IPS DF 19.7 (cell line): ENCODE measurements at places on chromosomes 11 and 22.

DNA sequence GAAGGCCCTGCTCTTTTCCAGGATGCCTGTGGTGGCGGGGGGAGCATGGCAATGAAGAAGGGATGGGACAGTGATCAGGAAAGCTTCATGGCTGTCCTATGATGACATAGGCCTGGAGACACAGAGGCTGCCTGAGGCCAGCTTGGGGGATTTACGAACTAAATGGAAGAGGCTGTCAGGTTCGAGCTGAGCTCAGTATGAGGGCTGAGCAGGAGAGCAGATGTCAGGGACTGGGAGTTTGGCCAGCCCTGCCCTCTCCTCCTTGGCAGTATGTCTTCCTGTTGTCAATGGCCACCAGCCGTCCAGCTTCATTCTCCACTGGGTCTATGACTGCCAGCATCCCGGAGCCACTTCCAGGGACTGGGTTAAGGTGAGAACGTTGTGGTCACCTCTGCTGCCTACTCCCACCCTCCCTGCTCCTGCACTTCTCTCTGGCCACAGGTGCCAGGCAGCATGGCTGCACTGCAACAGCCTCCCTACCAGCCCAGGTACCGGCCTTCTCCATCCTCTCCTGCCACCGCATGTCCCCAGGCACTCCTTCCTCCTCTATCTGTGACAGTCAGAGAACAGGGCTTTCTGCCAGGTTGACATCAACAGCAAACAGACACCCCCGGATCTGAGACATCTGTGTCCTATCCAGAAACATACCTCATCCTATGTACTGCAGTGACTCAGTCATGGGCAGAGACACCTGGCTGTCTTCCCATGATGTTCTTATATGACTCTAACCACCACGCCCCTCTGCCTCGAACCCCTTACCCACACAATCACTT is 75.1 kb downstream of the KIRREL3 start:
- no peak for DNase-seq

DNA sequence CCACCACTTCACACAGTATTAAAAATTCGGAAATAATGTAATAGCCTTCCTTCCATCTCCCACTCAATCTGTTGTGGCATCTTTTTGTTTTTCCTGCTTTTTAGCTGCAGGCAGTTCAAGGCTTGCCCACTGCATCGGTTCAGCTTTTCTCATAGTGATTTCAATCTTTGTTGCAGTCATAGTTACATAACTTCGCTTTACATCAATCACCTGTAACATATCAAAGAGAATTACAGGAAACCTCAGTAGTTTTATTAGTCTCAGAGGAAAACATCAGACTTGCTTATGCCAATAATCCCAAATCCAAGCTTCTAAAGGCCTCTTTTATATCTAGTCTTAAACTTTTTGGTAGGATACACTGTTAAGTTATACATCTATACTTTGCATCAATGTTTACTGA is 20.5 kb downstream of the CHORDC1 start:
- no peak for DNase-seq

- DNase-seq, result no peak
These were observed 6.9 kb upstream of the TIMP3 start for GRCh38 chr22:32794449-32795213.

GRCh38 chr11:120581313-120581712 is 69.8 kb downstream of the GRIK4 start:
- DNase-seq, result no peak

- DNase-seq, result no peak
These were observed 204.5 kb downstream of the CSNK2A3 start for GRCh38 chr11:11148596-11148995.

GRCh38 chr11:105401269-105401809 is 208.5 kb upstream of the GRIA4 start:
- no peak for DNase-seq

GRCh38 chr22:26287382-26288225 is 118.3 kb downstream of the SEZ6L start:
- no peak for DNase-seq

DNA sequence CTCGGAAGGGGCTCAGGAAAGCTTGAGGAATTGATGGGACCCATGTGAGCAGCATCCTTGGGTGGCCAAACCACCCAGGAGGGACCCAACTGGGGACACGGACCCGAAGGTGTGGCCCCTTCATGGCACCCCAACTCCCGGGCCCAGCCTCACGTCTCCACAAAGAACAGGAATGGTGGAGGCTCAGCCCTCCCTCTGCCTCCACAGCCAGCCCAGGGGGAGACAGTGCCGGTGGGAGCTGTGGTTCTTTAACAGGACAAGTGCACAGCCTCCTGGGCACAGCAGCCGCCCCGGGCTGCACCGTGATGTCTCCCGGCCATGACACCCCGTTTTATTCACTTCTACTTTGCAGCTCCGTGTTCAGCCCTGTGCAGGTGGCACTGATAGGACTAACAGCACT is 587.2 kb downstream of the BRD1 start:
- DNase-seq, result no peak

- no peak for DNase-seq
These were observed 56.1 kb upstream of the NECTIN1 start for GRCh38 chr11:119785131-119785530.

DNA sequence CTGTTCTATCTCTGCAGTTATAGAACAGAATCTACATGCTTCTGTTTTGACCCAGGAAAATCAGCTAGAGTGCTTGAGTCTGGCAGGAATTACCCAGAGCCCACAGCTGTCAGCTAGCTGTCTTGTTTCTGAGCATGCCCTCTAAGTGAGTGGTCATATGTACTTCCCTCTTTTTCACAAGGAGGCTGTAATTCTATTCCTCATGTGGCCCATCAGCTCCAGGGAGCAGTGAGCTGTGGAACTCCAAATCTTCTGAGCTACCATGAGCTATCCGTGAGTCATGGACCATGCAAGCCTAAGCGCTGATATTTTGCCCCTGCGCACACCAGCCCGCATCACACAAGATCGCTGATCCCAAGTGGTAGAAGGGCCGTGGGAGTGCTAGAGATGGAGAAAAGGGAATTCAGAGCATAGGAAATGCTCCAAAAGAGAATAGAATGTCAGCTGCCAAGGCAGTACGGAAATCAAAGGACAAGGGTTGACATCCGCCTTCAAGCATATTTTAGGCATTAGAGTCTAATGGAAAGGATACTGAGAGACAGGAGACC is 5.4 kb downstream of the FJX1 start:
- DNase-seq, result no peak

DNA sequence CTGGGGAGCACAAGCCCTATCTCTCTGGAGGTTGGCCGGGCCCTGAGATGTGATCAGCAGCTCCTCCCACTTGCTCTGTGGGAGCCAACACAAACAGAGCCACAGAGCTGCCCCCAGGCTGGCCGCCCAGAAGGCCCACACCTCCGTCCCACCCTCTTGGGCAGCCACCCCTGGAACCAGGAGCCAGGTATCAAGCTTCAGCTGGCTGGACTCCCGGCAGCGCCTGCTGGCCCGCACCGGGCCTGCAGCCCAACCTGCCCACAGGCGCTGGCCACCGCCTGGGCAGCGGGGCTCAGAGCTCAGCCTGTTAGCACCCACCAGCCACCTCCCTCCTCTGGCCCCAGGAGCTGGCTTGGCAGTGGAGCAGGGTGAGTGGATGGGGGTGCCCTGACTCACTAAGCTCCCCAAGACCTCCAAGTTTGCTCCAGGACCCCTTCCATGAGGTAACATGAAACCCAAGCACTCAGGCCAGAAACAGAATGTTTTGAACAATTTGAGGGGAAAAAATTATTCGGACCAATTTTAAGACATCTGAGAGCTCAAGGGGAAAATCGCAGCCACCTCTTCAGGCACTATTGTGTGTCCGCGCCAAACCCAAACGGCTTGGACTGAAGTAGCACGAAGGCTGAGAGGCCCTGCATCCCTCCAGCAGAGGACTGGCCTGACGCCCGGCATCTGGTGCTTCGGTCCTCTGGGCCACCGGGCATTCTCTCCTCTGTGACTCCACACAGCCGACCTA is 450.8 kb downstream of the SOX6 start:
- DNase-seq, result no peak

DNA sequence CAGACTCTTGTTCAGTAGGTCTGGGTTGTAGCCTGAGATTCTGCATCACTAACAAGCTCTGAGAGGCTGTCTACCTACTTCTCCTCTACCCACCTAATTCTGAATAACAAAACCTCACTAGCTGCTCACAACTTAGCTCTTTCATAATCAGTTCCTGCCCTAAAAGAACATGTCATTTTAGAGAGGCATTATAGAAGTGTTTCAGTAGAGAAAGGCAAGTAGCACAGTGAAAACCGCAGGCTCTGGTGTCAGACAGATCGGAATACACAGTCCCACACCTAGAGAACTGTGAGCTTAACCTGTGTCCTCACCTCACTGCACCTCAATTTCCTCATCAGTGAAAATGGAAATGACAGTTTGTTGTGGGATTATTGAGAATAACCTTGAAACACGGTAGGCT is 1337.6 kb upstream of the TENM4 start:
- DNase-seq, result no peak

DNA sequence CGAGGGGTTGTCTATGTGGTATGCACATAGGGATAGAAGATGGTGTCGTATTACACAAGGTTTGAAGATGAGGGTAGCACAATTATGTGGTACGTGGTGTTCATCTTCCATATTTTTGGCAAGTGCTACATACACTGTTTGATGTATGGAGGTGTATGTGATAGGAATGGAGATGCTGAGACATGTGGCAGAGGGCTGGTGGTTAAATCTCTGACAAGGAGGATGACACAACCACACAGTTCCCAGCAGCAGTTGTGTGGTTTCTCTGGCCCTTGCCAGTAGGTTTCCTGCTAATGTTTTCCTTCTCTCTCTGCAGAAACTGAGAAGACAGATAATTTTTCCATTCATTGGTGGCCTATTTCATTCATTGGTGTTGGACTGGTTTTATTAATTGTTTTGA is 17.0 kb downstream of the NCR3LG1 start:
- DNase-seq, result no peak

- DNase-seq, result no peak
These were observed 144.1 kb downstream of the ARHGAP42 start for GRCh38 chr11:100830978-100831732.

- DNase-seq, result no peak
These were observed 50.6 kb upstream of the MPEG1 start for GRCh38 chr11:59263225-59263894.

DNA sequence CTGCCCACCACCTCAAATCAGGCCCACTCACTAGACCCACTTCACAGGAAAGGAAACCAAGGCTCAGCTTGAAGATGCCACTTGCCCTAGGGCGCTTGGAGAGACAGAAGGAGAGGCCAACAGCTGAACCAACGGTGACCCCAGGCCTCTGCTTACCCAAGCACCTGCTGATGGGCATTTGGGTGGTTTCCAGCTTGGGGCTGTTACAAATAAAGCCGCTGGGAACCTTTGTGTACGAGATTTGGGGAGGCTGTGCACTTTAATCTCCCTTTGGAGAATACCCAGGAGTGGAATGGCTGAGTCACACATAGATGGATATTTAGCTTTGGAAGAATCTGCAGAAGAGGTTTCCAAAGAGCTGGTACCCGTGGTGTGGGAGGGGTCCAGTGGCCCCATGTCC is 50.9 kb upstream of the LINC01488 start:
- DNase-seq, result no peak

GRCh38 chr22:44389181-44389580 is 76.4 kb upstream of the SHISAL1 start:
- DNase-seq, result no peak
